ENCODE measurements at places on chromosomes 11 and 22. TPM values are rescaled to one million over a fixed set of nuclear protein-coding genes. Genes with fewer than 3 reads are reported as not detected.

Gene APOBEC3F
- total RNA-seq: 6.7 TPM

Gene PRSS23
- total RNA-seq: 7.2 TPM

Gene PLEKHA7
- 18.3 TPM for total RNA-seq

Gene ARVCF
- 30.5 TPM for total RNA-seq

Gene PRR5L
- total RNA-seq: 1.6 TPM

Gene FGF19
- not detected for total RNA-seq

Gene C11orf65
- 0.43 TPM for total RNA-seq

Gene HOATZ
- total RNA-seq: not detected

Gene NUDT8
- total RNA-seq: 104 TPM

Gene HSPB2
- total RNA-seq: 43.7 TPM

Gene DDIAS
- 0.95 TPM for total RNA-seq

Gene GGTLC2
- total RNA-seq: not detected

Gene KCNE3
- total RNA-seq: 2.9 TPM

Gene ST3GAL4
- total RNA-seq: 45.1 TPM

Gene ARHGAP32
- 6.4 TPM for total RNA-seq

Gene SAMM50
- total RNA-seq: 73.1 TPM
